ENCODE measurements at places on chromosomes 3 and 15.

- no peak for DNase-seq
Observed at GRCh38 chr15:56040081-56041035, 46.9 kb upstream of the NEDD4 start.

DNA sequence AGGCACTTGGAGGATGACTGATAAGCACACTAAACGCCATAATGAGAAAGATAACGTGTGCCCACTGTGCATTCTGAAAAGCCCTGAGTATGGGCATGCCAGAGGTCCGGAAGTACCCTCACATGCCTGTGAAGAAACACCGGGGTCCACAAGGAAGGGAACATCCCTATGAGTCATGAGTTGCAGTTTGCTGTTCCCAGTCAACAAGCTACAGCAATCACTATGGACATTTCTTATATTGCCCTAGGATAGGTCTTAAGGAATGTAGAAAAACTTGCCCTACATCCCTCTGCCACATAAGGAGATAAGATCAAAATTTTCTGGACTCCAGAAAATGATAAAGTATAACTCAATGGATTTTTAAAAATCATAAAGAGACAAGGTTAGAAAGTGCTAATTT, 9.9 kb downstream of the MB21D2 start:
- no peak for DNase-seq

- DNase-seq: no peak
Observed at GRCh38 chr3:11050666-11051323, 58.2 kb downstream of the SLC6A1 start.

- DNase-seq: no peak
Observed at GRCh38 chr15:64706011-64706911, 69.1 kb downstream of the RBPMS2 start.

DNA sequence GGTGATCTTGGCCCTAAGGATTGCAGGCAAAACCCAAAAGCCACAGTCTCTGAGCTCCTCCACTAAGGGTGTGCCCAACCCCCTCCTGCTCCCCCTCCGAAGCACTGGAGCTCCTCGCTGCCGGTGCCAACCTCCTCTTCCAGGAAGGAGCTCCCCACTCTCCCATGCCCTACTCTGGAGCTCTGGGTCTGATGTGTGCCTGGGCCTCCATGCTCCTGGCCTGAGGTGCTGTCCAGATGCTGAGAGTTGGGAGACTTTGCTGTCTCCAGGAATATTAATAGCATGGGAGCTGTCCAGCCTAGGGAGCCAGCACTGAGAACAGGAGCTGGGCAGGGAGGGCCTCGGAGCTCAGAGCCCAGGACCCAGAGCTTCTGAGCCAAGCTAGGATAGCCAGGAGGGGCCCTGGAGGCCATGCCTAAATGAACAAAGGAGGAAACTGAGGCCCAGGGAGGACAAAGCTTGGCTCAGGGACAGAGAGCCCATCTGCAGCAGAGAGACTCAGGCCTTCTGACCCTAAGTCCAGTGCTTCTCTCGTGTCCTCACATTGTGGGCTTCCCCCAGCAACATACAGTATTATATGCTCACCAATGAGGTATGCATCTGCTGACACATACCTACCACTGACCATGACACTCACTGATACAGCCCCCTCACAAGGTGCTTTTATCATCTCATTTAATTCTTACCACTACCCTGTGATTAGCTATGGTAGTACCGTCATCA, 36.9 kb upstream of the HERC1 start:
- no peak for DNase-seq

GRCh38 chr15:89679212-89679611, at the start of gene PLIN1:
Gene PLIN1 (minus strand): TSS chr15:89679367. CDS start chr15:89677489, 1,878 bp downstream.
- no peak for DNase-seq

DNA sequence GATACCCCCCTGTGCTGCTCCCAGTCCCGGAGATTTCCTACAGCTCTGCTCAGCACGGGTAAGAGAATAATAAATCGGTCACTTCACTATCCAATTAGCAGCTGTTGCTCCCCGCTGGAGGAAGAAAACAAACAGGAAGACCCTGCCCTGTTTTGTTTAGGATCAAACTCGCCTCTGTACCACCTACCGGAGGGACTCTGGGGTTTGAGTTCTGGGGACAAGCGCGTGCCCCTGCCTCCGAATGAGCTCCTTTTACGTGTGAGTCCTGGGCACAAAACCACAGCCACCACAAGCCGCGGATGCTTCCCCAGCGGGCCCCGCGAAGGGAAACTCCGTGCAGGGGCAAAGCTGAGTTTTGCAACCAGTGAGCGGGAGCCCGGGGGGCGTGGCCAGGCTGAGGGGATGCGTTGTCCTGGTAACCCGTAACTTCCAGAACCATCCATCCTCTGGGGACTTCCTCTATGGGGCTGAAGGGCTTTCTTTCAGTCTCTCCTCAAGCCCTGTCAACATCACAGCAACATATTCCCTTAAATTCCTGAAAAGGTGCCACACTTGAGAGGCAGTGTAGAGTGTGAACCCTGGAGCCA, 315.7 kb upstream of the PROK2 start:
- peak; percentile 60 for DNase-seq

- DNase-seq: no peak
Observed at GRCh38 chr3:55607844-55608243, 120.7 kb upstream of the WNT5A start.

DNA sequence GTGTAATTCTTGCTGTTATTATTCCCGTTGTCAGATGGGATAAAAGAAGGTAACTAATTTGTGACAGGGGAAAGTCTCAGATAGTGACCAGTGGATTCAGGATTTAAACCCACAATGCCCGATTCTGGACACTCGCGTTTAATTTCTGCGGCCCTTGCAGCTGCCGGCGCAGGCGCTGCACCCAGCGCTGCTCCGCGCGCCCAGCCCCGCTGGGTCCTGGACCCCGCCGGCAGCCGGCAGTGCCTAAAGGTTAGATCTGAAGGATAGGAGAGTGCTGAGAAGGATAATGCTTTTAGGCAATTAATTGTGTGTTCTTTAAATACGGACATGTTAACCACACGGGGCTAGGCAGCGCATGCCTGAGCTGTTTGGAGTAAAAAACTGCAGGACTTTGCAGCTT, 3.6 kb upstream of the MKRN3 start:
- DNase-seq: no peak

GRCh38 chr3:119703820-119704531, 1.2 kb downstream of the CFAP91 start:
- no peak for DNase-seq

DNA sequence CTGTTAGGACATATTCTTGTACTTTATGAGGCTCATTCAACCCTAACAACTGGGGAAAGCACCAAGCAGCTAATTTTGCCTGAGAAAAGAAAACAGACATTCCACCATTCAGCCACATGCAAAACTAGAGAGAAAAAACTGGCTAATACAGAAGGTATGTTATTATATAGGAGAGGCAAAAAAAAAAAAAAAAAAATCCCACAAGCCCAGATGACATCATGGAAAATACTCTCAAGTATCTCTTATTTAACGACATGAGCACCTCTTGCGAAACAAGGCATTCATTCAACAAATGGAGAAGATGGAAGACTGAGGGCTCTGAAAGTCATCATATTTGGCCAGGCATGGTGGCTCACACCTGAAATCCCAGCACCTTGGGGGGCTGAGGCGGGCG, 61.5 kb downstream of the PRICKLE2 start:
- DNase-seq: no peak

- DNase-seq: no peak
Observed at GRCh38 chr15:33941279-33942063, 26.8 kb upstream of the CHRM5 start.

- DNase-seq: no peak
Observed at GRCh38 chr3:53956586-53956985, 64.9 kb upstream of the SELENOK start.

- DNase-seq: no peak
Observed at GRCh38 chr3:37628711-37629301, 232.9 kb upstream of the CTDSPL start.

DNA sequence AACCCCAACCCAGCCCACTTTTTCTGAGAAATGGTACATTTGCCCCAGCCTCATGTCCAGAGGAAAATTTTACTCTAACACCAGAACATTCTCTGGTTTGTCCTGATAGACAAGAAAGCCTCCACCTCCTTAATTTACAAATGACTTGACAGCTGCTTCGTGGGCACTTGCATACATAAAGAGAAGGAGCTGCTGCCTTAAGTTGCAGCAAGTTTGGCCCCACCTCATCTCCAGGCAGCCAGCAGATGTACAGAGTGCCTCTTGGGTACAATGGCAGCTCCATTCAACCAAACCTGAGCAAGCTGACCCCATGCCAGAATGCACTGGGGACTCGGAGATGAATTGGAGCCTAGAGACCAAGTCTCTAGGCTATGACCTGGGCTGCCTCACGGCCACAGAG, 6.2 kb upstream of the H1-8 start:
- no peak for DNase-seq

- DNase-seq: no peak
Observed at GRCh38 chr3:142013326-142013980, 135.9 kb downstream of the TFDP2 start.

DNA sequence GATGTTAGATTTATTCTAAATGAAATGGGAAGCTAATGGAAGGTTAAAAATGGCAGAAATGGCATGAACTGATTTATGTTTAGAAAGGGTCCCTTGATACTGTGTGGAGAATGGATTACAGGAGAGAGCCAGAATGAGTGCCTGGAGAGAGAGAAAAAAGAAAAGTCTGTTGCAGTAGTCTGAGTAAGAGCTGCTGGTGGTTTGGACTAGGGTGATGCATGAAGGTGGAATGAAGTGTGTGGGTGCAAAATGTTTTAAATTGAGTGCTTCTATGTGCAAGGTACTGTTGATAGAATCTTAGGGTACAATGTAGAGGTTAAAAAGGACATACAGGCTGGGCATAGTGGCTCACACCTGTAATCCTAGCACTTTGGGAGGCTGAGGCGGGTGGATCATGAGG, 11.4 kb upstream of the MGA start:
- DNase-seq: no peak

- no peak for DNase-seq
Observed at GRCh38 chr3:153422314-153422713, 260.3 kb downstream of the RAP2B start.

GRCh38 chr3:4493941-4494894, 1.1 kb downstream of the ITPR1 start:
- DNase-seq: no peak

DNA sequence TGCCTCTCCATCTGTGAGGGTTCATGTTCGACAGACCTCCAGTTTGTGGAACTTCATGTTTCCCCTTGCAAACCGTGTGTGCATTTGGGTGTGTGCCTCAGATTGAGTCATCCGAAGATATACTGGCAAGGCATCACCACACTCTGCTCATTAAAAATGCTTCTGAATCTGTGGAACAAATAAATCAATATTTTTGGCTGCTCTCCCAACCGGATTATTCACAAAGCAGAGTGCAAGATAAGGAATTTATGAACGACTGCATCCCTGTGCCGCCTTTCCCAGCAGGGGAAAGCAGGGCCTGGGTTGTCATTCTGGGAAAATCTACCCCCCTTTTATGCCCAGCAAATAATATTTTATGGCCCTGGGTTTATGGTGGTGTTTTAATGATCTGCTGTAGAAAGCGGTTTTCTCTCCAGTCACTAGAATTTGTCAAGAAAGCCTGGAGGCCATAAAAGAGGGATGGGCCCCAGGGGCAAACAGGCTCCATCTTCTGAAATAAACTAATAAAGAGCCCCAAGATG, 4.2 kb upstream of the WNT5A start:
- DNase-seq: no peak

DNA sequence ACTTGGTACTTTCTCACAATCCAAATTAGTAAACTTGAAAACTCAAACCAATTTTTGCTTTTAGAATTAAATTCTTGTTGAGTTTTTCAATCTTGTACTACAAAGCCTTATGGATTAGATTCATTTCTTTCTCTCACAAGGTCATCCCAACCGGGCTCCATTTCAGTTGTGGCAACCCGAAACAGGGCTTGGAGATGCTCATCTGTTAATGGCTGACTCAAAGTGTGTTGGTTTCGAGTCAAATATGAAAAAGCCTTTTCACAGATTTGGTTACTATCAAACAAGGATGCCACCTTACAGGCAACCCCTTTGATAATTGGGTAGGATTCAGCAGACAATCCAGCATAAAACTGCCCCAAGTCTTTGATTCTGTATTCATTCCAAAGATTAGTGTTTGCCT, 1.8 kb downstream of the EPM2AIP1 start:
- DNase-seq: no peak

- no peak for DNase-seq
Observed at GRCh38 chr3:143119974-143120715, 574 bp downstream of the CHST2 start.

GRCh38 chr3:155629556-155629955, 115.3 kb downstream of the PLCH1 start:
- no peak for DNase-seq

DNA sequence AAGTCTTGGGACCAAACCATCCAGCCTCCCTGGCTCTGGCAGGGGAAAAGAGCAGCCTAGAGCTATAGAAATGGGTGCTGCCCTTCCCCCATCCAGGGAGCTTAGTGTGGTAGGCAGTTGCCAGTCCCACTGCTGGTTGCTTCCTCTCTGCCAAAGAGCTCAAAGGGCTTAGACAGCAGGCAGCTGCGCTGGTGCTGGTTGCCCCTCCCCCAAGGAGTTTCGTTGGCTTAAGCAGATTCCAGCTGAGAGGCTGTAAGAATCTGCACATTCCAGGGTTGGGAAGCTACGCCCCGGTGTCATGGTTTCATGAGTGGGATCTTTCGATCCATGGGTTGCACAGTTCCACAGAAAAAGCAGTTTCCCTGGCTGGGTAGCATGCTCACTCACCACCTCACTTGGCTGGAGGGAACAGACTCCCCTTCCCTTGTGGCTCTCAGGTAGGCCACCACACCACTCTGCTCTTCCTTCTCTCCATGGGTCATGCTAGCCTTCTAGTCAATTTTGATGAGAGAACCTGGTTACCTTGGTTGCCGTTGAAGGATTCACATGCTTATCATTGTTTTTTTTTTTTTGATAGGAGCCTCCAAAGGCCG, 195.1 kb downstream of the EPHA6 start:
- no peak for DNase-seq

DNA sequence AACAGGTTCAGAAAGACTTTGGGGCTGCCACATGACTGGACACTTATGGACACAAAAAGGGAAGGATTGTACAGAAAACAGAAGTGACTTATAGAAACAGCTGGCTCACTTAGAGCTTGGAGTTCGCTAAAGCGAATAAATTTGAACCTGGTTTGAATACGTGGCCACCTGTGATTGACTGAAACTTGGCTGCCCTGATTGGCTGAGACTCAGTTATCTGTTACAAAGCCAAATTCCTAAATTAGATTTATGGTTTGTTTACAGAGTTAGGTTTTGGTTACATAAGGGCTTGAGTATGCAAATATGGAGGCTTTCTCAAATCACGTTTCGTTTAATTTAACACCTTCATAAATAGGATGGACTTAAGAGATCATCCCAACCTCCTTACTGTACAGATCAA, 270.2 kb downstream of the THSD4 start:
- no peak for DNase-seq

GRCh38 chr3:184693011-184693975, 18.6 kb downstream of the MAGEF1 start:
- DNase-seq: no peak

GRCh38 chr3:105823149-105823867, 45.5 kb downstream of the CBLB start:
- no peak for DNase-seq

DNA sequence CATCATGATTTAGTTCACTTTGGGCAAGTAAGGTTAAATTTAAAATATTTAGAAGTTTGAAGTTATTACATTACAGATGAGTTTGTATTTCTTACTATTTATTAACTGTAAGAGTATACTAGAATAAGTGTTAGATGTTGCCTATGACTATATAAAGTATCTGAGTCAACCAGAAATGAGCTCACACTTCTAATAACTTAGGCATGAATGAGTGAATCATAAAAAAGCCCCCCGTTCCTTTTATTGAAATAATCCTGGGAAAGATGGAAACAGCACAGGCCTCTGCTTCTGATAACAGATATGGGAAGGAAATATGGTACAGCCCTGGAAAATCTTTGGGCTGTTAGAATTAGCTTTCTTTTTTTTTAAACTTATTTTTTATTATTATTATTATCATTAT, 66.6 kb upstream of the TGFBR2 start:
- no peak for DNase-seq

Data from nucleus accumbens (tissue), 56 donors.